ENCODE measurements at places on chromosomes 5 and 9.

DNA sequence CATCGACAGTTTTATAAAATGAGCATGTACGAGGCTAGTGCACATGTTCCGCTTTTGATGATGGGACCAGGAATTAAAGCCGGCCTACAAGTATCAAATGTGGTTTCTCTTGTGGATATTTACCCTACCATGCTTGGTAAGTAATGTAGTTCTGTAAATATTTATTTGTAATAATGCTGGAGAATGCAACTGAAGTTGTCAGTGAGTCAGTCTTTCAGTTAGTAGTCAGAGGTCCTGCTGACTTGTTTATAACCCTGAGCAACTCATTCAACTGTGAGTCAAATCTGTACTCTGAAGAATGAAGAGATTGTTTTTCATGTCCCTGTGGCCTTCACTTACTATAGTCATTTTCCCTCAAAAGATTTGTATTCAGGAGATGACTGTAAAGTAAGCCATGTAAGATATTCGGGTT, 28.4 kb upstream of the GPR150 start:
- DNase-seq = peak; percentile 32

GRCh38 chr5:68822796-68823195, 271.0 kb upstream of the SLC30A5 start:
- DNase-seq = no peak

GRCh38 chr9:134442085-134442474, 115.8 kb downstream of the RXRA start:
- no peak for DNase-seq

- no peak for DNase-seq
These were observed 17.7 kb downstream of the TXNDC8 start for GRCh38 chr9:110319781-110320492.

DNA sequence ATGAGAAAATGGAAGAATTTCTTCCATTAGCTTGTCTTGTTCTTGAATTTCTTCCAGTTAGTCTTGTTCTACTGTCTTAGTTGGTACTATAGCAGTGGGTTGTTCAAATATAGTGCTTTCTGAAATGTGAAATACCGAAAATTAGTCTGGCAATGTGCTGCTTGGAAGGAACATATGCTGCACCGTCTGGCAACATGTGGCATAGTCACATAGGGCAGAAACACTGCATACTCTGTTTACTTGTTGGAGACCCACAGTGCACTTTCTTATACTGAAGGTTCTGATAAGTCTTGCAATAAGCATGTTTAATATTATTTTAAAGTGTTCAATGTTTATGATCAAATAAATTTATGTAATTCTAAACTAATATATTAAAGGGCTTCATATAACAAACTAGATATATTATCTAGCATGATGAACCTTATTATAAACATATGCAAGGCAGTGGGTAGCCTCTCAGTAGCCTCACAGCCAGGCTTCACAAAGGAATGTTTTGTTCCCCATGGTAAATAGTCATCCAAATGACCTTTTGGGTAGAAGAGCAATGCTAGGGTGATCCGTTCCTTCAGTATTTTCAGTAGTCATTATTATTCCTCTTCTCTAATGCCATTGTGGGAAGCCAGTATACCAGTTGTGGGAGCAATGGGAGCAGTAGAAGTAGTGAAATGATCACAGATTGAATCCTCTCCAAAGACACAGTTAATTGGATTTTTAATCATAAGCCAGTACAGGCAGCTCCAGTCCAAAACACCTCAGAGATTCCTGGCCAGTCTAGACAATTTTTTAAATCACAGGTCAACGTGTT, 1106.7 kb downstream of the DTWD2 start:
- no peak for DNase-seq

GRCh38 chr5:141850244-141850768, 27.9 kb downstream of the PCDH1 start:
- no peak for DNase-seq

DNA sequence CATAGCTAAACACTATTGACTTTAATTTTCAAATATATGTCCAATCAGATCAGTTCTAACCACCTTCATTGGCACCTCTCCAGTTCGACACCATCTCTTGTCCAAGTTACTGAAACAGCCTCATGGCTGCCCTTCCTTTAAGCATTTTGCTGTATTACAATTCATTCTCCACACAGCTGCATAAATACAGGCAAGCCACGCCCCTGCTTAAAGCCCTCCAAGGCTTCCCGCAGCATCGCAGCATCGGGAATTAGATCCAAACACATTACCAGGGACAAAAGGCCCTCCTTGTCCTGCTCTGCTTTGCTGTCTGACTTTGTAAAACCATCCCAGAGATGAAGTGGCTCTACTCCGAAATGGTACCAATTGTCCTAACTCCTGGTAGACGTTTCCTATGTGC, 75.1 kb upstream of the RAI14 start:
- DNase-seq = no peak

GRCh38 chr5:123036391-123037103, at the start of gene PPIC:
TSS of gene PPIC (minus strand) at chr5:123036725. CDS start at chr5:123036625, 100 bp downstream.
- peak; percentile 36 for DNase-seq

GRCh38 chr9:72427801-72428200, 62.8 kb upstream of the ZFAND5 start:
- DNase-seq = no peak

- no peak for DNase-seq
These were observed 1.2 kb downstream of the MTAP start for GRCh38 chr9:21803649-21804048.

GRCh38 chr5:55517804-55518203, 17.0 kb downstream of the PLPP1 start:
- DNase-seq = no peak

GRCh38 chr9:75941066-75941465, 50.6 kb downstream of the PCSK5 start:
- DNase-seq = no peak

GRCh38 chr9:13292782-13293181, 13.3 kb upstream of the MPDZ start:
- DNase-seq = no peak

DNA sequence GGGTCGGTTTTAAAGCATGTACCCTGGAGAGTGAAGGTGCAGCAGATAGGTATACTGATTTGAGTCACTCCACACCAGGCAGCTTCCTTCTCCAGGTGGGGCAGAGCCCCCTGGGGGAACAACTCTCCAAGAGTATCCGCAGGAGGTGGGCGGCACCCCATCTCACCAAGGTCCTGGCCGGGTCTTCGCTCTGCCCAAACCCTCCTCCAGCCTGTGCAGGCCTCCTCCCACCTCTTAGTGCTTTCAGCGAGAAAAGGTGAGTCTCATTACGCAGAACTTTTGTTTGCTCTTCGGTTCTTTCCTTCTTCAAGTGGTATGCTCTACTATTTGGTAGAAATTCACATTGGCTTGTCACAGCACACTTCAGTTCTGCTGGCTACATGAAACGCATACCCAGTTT, 13.7 kb downstream of the SPACA9 start:
- DNase-seq = no peak

DNA sequence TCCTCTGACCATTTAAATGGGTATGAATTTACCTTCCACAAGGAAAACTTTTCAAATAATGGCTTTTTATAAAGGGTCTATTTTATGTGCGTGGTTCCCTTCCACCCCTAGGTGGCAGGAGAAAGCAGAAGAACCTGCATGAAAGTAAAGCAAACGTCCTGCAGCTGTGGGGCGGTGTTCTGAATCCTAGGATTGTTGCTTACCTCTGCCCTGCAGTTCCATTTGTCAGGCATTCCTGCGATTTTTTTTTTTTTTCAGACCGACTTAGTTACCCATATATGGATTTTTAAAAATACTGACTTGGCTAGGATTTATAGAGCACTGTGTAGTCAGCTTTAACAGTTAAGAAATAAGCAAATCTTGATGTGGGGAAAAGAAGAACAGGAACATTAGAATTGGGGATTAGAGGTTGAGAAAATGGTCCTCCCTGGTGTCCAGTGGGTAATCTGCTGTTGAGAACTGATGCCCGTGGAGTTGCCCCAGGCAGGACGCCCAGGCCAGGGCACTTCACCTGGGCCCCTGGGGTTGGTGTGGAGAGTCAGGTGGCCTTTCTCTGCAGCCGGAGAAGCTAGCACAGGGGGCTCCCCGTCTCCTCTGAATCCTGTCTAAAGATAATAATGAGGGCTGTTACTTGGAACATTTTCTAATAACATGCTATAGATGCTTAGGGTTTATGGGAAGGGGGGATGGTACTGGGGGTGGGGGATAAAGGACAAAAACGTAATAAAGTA, 30.4 kb upstream of the LTC4S start:
- peak; percentile 52 for DNase-seq

DNA sequence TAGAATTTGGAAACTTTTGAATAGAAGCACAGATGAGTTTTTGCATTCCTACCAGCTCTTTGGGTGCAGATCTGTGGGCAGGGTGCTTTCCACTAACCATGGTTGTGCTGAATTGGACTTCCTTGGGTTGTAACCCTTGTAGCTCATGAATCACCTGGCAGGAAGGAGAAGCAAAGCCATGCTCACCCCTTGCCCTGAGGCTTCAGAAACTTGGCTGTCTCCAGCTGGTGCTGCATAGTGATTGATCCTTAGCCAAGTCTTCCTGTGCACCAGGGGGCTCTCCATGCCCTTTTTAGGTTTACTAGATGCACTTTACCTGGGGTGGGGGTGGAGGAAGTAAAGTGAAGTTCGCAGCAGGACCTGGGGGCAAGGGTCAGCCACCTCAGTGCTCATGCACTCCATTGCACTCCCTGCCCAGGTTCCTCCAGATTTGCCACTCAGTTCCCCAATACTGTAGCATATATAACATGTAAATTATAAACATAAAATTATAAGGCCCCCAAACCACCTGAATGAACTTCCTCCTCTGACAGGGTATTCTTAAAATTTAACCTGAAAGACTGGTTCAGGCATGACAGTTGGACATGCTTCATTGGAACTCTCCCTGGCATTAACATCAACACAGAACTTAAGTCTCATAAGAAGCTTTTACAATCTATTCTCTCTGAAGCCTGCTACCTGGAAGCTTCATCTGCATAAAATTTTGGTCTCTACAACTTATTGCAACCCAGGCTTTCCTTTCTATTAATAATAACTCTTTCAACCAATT, 25.8 kb upstream of the IFNA14 start:
- DNase-seq = no peak

GRCh38 chr5:129204525-129204924, 110.0 kb downstream of the ISOC1 start:
- DNase-seq = no peak

- DNase-seq = no peak
These were observed 47.0 kb downstream of the DNAJC21 start for GRCh38 chr5:34976347-34976746.

- no peak for DNase-seq
These were observed 1467.1 kb downstream of the FOXD4L5 start for GRCh38 chr9:63817622-63818518.

- no peak for DNase-seq
These were observed 12.7 kb upstream of the AHRR start for GRCh38 chr5:308672-309271.

- DNase-seq = no peak
These were observed 93.2 kb downstream of the ISL1 start for GRCh38 chr5:51476431-51476830.

DNA sequence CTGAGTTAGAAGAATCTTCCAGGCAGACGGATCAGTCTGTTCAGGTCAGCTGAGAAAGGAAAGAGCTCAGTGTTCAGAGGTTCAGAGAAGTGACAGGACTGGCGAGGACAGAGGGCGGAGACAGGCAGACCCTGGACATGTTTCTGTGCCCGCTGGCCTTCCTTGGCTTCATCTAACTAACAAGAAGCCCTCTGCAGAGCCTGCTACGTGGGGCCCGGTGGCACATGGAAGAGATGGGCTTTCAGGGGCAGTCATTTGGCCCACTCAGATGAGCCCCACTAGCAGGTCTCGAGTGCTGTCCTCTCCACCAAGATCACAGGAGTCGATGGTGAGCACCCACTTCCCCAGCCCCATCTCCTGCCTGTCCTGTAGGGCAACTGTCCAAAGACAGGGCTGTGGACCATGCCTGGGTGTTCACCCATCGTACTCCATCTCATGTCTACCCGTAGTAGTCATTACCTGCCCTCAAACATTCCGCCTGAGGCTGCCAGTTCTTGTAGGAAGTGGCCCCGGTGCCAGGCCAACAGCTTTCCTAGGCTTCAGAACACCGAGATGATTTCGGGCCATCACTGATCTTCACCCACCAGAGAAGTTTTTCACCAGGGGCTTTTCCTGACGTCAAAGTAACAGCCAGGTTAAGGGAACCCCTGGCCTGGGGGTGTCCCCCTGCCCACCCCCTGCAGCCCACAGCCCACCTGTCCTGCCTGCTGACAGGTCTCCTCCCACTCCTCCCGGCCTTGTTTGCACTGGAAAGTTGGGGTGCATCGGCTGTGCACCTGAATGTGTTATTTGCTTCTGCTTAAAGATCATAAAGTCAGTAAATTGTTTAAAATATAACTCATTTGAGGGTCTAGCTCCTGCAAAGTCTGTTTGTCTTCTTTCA, 14.0 kb downstream of the IRX2 start:
- no peak for DNase-seq

DNA sequence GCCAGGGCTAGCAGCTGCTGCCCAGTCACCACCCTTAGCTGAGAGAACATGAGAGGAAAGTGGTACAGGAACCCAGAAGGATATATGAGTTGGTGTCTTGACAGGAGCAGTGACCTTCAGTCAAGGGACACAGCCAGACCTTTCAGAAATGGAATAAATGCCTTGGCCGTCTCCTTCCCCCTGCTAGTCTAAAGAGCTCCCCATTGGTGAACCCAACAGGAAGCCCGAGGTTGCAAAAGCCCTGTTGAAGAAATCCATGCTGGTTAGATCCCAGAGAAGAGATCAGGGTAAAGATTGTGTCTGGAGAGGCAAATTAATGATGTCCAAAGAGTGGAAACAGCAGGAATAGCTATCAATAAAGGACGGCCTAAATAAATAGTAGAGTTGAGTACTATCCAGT, 244.5 kb downstream of the NR3C1 start:
- no peak for DNase-seq

GRCh38 chr5:40674661-40675235, 5.0 kb upstream of the PTGER4 start:
- no peak for DNase-seq

GRCh38 chr9:76720245-76720644, 44.0 kb upstream of the PCA3 start:
- DNase-seq = no peak

DNA sequence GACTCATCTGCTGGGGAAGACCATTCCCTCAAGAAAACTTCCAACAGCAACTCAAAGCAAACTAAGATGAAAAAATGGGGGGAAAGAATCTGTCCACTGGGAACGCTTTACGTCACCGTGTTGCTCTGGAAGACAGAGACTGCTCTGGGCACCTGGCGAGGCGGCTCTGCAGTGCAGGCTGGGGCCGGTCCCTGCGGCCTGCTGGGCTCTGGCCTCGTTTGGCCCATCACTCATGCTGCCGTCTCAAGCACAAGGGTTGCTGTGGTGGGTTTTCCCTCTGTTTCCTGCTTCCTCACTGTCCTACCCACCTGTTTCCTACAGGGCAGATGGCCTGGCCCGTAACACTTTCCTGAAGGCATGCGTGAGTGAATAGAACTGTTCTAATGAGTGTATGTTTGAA, 92.9 kb upstream of the OTULINL start:
- DNase-seq = no peak
